Left kidney (tissue), 8 donors: ENCODE measurements at places on chromosomes 6 and 20.

DNA sequence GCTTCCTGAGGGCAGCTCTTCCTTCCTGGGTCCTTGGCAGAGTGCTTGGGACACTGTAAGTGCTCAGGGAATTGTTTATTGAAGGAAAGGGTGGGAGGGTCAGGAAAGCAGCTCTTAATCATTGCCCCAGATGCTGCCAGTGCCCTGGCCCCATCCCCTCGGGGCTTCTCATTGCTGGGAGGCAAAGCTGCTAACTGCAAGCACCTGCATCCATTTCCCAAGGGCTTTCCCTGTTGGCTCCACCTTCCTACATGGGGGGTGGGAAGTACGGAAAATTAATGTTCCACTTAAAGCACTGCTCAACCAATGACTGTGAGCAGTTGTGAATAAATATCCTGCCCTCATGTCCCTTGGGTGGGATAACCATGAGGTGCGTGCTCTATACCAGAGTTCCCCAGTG is 56.4 kb downstream of the NDUFAF5 start:
- no peak for DNase-seq

DNA sequence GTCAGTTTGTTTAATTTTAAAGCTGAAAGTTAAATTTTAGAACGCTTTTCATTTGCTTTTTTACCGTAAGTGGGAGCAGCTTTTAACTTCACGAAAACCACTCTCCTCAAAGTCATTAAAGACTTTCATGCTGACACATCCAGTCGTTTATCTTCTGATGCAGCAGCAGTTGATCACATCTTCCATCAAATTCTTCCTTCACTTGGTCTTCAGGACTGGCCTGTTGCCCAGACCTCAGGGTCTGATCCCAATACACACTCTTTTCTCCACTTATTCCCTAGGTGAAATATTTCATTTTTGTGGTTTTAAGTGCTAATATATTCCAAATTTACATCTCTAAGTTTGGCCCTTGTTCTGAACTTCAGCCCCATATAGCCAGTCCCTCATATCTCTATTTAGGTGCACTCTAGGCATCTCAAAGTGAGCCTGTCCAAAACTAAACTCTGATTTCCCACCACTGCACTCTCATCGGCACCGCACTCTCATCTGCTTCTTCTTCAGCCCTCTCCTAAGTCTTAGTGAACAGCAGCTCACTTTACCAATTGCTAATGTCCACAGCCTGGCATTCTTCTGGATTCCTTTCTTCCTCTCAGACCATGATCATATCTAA is 20.4 kb downstream of the AFDN start:
- DNase-seq = no peak

GRCh38 chr6:33589731-33590530 is 9.9 kb upstream of the BAK1 start:
- DNase-seq = no peak

- DNase-seq = no peak
Observed at GRCh38 chr6:105769197-105769596, 316.9 kb upstream of the PRDM1 start.

DNA sequence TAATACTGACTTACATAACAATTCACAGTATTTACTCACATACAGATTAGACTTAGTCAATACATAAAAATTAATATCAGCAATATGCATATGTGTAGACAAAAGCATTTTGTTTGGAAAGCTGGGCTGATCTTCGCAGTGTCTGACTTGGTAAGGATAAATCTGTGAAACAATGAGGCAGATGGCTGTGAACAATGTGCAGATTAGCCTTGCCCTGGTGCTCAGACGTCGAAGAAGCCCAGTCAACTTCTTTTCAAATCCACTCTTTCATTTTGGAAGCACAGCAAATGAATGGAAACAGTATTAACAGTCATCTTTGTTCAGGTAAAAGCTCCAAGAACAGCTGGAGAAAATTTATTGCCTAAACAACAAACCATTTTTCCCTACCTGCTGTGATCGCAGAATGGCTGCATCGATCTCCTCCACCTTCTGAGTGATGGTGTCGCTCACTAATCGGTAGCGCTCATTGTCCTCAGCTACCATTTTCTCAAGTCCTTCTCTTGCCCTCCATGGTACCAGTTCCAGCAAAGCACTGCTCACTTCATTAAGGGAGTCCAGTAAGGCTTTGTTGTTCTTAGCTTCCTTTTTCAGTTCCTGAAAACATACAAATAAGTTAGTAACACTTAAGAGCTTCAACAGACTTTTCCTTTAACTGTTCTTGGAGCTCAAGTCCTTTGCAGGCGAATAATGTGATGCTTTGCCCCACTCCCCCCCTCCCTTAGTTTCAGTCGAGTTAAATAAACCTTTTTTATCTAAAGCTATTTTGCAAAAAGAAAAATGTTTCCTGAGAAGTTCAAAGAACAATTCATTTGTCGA is 116.5 kb downstream of the DST start:
- no peak for DNase-seq
